GM06990 (cell line): ENCODE measurements at places on chromosomes 1 and 21.

GRCh38 chr1:118077331-118078045 lies 107.5 kb downstream of the SPAG17 start:
- no peak for DNase-seq

GRCh38 chr1:203835476-203835875 lies 25.9 kb upstream of the SNRPE start:
- no peak for DNase-seq

DNA sequence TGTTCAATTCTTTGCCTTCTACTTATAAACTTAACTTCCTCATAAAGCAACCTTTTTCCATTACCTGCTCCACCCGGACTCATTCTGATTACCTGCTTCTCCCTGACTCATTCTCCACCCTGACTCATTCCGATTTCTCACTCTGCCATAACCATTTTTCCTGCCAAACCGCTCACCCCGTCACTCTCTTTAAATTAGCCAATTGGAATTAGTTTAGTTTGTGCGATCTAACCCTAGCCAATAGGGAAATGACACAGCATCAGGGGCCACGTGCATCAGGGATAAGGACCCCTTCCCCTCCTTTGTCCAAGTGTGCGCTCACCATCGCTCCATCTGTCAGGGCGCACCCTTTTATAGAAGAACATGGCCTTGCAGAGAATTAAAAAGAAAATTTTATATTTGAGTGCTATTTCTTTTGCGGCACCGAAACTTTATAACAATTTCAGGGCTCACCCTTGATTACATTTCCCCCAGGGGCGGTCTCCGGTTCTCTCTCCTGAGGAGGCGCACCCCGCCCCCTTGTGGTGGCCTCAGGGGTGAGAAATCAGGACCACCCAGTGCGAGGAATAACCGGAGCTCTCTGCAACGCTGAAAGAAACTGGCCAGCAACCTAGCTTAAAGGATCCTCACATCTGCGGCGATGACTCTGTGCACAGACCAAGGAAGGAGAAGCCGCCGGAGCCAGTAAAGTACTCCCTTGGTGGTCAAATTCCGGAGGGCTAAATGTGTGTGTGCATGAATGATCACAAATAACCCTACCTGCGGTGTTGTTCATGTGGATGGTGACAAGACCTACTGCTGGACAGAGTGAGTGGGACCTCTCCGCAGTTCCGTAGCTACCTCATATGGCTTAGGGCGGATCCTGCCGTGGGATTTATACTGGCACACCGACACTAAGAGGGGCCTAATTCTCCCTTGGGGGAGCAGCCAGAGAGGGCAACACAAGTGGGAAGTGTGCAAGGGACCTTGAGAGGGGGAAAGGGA lies 30.3 kb upstream of the CBR3 start:
- no peak for DNase-seq

- no peak for DNase-seq
Observed at GRCh38 chr1:217343907-217344306, 287.0 kb downstream of the GPATCH2 start.

DNA sequence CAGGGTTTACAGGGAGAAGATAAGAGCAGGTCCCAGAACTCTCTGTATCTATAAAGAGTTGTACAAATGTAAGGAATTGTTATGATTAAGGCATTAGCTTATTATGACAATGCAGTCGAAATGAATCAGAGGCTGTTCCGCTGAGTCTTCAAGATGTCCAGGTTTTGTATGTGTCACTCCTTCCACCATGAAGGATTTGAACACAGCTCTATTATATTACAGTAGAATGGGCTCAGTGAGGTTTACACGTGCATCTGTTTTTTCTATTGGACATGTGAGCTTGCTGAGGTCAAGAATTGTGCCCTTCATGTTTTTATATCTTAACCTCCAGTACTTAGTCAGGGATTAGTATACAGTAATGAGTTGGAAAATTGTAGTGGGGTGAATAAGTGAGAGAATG lies 86.3 kb downstream of the MPZL1 start:
- DNase-seq: no peak

- DNase-seq: no peak
Observed at GRCh38 chr21:15671188-15671587, 58.6 kb upstream of the USP25 start.

DNA sequence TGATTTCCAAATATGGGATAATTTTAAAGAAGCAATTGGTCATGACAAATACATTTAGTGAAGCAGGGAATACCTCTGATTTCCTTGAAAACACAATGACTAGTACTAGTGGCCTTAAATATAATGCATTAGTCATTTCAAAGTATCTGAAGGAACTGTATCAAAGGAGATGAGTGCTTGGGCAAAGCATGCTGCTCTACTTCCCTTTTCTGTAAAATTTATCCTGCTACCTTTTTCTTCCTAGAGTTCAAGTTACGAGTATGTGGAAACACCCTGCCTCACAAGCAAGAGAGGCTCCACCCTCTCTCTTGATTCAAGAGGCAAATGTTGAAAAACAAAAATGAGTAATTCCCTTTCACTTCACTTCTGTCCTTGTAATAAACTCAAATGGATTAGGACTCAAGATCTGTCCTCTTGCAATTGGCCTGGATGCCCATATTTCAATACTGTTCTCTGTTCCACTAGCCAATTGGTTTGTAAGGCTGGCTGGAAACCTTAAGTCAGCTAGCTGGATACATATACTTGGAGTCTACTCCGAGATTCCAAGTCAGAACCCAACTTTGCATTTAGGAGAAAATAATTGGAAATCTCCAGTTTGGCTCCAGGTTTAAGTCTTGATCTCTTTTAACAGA lies 92.5 kb downstream of the CDC42BPA start:
- no peak for DNase-seq
